ENCODE measurements at places on chromosomes 11 and 22. TPM values are rescaled to one million over a fixed set of nuclear protein-coding genes. Genes with fewer than 3 reads are reported as not detected.

GRCh38 chr22:24265734-24266133 lies 4.9 kb upstream of the SPECC1L start:
- H3K27me3 ChIP-seq: no peaks in the 10 kb centered on the region
- H3K36me3 ChIP-seq: no peaks in the 10 kb centered on the region

DNA sequence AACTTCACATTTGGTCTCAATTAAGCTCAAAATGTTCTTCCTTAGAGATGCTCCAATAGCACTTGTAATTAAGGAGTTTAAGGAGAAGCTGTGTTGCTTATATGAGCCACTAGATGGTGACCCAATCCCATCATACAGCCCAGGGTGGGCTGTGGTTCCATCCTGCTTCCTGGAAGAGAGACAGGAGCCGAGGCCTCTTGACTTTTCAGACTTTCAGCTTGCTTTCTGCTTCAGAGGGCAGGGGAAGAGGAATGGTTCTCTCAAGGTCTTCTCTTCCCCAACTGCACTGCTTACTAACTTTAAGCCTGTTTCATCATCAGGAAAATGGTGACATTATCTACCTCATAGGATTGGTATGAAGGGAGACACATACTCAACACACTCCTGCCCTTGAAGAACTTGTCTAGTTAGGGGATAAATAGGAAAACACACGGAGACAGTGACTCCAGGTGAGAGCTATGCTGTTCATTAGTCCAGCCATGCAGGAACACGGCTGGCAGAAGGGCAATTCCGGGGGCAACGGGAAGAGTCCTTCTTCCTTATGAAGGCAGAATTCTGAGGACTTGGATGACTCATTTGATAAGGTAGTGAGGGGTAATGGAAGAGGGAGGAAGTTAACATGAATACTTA lies 20.1 kb downstream of the TMEM218 start:
- no peaks in the 10 kb centered on the region for H3K4me1 ChIP-seq
- peak; percentile 16 for DNase-seq
- no peaks in the 10 kb centered on the region for H3K36me3 ChIP-seq
- no peak overlapping the region for H3K4me3 ChIP-seq
- H3K27ac ChIP-seq: no peak overlapping the region

Gene KDM4D
- 0.20 TPM for total RNA-seq

DNA sequence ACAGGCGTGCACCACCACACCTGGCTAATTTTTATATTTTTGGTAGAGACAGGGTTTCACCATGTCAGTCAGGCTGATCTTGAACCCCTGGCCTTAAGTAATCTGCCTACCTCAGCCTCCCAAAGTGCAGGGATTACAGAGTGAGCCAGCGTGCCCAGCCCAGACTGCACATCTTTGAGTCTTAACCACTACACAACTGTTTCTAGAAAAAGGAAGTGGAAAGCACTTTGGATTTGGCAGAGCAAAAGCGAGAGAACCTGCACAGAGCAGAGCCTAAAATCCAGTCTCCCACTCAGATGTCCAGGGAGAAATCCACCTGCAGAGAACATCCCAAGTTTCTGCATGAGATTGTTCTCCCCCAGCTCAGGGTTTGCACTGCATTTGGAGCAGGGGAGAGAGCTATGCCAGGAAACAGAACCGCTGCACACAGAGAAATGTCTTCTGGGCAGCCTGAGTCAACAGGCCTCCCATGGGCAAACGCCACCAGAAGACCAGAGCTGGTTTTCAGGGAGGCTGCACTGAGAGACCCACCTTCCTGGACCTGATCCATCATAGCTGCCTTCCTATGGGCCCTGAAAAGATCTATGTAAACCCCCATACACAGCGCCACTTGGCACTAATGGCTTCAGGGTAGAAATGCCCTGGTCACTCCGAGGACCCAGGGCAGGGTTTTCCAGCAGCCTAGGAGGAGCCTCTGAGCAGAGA lies 54.0 kb downstream of the RPUSD4 start:
- DNase-seq: no peak
- H3K36me3 ChIP-seq: no peaks in the 10 kb centered on the region
- no peaks in the 10 kb centered on the region for H3K27me3 ChIP-seq

Gene SLC1A2
- total RNA-seq: 0.10 TPM

- no peaks in the 10 kb centered on the region for H3K27me3 ChIP-seq
- no peak overlapping the region for H3K4me3 ChIP-seq
- no peaks in the 10 kb centered on the region for H3K36me3 ChIP-seq
- H3K4me1 ChIP-seq: peaks cover 14% of the 10 kb centered on the region
Measured at GRCh38 chr11:959608-960007, 33.9 kb downstream of the AP2A2 start.

Gene SIDT2
- 42.9 TPM for total RNA-seq

- no peaks in the 10 kb centered on the region for H3K27me3 ChIP-seq
- H3K27ac ChIP-seq: no peak overlapping the region
- no peaks in the 10 kb centered on the region for H3K4me1 ChIP-seq
- H3K36me3 ChIP-seq: peaks cover 38% of the 10 kb centered on the region
Measured at GRCh38 chr22:50280708-50281383, 10.7 kb upstream of the MAPK11 start.

DNA sequence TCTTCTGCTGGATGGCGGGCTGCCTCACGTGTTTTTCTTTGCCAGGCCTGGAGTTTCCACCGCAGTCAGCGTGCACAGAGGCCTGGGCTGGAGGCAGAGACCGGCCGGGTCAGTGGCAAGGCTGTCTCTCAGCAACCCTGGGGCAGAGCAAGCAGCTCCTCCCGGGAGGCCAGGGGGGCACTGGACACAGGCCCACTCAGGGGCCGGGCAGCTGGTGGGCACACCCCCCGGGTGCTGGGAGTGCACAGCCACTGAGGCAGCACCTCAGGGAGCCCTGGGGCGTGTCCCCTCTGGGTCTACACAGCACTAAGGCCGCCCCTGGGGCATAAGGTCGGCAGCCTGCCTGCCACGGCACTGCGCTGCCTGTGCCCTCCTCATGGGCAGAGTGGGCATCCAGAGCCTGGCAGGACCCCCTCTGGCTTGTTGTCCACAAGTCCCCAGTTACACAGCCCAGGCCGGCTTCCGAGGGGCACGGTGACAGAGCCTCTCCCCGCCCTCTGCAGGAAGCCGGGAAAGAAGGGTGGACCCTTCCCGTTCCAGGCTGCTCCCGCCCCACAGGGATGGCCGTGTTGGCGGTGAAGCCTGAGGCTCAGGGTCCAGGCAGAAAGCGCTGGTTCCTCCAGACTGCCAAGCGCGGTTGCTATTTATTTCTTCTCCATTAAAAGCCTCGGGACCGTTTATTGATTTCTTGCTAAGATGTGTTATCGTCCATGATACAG lies 18.5 kb upstream of the TH start:
- H3K4me1 ChIP-seq: no peaks in the 10 kb centered on the region
- no peaks in the 10 kb centered on the region for H3K27me3 ChIP-seq
- no peak overlapping the region for H3K27ac ChIP-seq
- no peak for DNase-seq

DNA sequence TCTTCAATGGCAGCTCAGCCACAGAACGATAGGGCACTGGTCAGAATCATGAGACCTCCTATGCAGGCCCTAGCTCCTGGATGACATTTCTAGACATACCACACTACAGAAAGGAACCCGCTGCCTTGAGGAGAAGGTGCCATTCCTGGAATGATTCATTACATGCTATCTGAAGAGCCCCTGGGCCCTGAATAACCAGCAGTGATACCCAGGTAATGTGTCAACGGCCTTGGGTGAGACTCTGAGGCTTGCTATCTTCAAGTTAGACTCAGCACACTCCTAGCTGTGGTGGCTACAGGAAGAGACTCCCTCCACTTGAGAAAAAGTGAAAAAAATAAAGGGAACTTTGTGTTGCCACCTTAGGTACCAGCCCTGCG lies 161.2 kb upstream of the GRIA4 start:
- H3K4me1 ChIP-seq: no peaks in the 10 kb centered on the region
- no peaks in the 10 kb centered on the region for H3K36me3 ChIP-seq
- H3K4me3 ChIP-seq: no peak overlapping the region

Gene OR5M10
- not detected for total RNA-seq

Gene GPHA2
- total RNA-seq: not detected

DNA sequence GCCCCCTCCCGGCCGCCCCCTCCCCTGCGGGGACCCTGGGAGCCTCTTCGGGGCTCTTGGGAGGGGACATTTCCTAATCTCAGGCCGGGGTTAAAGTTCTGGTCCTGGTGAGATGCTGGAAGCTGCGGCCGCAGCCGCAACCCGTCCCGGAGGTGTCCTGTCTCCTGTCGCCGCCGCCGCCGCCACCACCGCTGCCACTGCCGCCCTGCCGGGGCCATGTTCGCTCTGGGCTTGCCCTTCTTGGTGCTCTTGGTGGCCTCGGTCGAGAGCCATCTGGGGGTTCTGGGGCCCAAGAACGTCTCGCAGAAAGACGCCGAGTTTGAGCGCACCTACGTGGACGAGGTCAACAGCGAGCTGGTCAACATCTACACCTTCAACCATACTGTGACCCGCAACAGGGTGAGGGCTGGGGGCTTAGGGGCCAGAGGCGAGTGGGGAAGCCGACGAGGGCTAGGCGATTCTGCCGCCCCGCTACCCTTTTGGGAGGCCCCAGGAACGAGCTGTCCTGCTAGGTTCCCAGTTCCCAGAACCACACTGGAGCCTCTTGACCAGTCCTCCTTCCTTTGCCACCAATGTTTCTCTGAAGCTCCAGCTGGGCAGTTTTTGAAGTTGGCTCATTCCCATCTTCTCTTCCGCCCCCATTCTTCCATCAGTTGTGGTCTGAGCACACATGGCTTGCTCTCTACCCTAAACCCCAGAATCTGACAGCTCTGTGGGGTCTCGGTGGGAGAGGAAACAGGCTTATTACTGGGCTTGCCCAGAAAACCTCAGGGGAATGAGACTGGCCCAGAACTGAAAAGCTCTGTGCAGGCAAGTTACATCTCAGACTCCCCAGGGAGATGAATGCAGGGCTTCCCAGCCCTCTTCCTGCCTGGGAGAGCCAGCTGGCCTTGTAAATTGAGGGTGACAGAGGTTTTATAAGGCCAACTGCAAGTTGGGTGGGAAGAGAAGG lies 781 bp downstream of the SIDT2 start:
- no peaks in the 10 kb centered on the region for H3K27me3 ChIP-seq
- peak overlapping the region; percentile 93 for H3K4me3 ChIP-seq
- no peaks in the 10 kb centered on the region for H3K36me3 ChIP-seq

DNA sequence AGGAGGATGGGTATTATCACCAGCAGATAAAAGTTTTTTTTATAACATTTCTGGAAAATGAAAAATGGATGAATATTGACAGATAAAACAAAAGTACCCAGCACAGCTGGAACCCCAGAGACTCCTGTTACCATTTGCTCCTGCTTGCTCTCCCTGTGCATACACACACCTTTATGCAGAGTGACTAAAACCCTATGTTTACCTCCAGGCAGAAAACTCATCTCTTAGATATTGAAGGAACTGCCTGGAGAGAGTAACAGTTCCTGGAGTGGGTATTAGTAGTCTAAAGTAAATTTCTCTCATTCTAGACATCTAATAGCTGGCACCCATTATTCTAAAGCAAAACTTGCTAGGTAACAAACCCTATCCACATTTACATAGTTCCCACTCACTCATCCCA lies 38.0 kb downstream of the CYP2R1 start:
- no peak overlapping the region for H3K4me3 ChIP-seq
- H3K27ac ChIP-seq: no peak overlapping the region

- no peaks in the 10 kb centered on the region for H3K36me3 ChIP-seq
- H3K4me3 ChIP-seq: no peak overlapping the region
- no peaks in the 10 kb centered on the region for H3K4me1 ChIP-seq
Measured at GRCh38 chr11:21909145-21909544, 283.7 kb upstream of the ANO5 start.

Gene OOSP4B
- not detected for total RNA-seq

GRCh38 chr11:8794126-8794525 lies 111.5 kb downstream of the RPL27A start:
- no peaks in the 10 kb centered on the region for H3K36me3 ChIP-seq
- DNase-seq: no peak
- H3K27me3 ChIP-seq: no peaks in the 10 kb centered on the region
- peak overlapping the region; percentile 59 for H3K27ac ChIP-seq
- no peak overlapping the region for H3K4me3 ChIP-seq

Gene PATE2
- not detected for total RNA-seq
